CD4-positive, alpha-beta memory T cell (primary cell): ENCODE measurements at places on chromosomes 1 and 21.

DNA sequence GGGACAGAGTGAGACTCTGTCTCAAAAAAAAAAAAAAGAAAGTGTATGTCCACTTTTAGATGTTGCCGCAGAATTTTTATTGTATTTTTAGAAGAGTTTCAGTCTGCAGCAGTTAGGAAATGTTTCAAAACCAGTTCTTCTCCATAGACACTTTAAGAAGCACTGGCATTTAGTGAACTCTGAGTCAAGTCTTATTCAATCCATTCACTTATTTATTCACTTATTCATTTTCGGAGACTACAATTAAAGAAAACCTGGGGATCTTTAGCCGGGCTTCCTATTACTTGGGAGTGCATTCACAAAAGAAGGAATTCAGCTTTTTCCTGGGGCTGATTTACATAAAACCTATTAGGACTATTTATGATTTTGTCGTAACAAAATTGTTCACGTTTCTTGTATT lies 12.3 kb downstream of the RCAN3 start:
- DNase-seq, result no peak

GRCh38 chr1:214862421-214862820 lies 220.1 kb upstream of the KCNK2 start:
- DNase-seq, result no peak

DNA sequence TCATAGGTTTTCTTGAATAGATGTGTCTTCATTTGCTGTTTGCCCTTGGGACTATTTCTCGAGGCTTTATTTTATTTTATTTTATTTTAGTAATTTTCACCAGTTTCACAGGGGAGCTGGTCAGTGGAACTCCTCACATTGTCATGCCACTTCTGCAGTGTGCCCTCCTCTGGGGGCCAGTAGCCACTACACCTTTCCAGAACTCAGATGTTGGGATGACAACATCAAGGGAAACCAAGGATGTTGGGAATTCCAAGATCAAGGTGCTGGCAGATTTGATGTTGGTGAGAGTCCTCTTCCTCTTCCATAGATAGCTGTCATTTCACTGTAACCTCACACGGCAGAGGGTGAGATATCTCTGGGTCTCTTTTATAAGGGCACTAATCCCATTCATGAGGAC lies 35.5 kb downstream of the SLC26A9 start:
- DNase-seq, result no peak

DNA sequence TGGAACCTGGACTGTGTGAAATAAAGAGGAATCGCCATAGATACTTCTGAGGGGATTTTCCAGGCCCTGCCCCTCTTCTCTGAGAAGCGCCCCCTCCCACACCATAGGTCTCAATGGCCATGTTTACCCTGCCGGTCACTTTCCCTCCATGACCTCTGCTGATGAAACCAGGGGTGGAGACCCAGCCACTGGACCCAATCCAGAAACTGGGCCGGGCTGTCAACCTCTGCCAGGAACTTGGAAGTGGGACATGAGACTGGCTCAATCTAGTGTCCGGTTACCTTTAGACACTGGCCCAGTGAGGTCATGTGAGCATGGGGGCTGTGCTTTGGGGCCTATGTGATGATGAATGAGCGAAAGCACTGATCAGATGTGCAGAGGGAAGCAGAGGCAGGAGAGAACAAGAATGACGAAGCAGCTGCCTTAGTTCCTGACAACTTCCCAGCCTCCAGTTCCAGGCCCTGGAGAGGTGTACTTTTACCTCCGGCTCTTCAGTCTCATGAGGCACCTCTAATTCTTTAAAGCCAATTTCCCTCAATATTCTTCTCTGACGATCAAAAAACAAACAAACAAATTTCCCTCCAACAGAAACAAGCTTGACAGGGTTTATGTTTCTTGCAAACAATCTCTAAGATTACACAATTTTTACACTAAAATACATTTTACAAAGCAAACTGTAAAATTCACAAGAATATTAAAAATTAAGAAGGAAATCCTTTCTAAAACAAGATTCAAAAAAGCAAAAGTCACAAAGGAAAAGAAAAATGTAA lies 4.9 kb downstream of the ASAP3 start:
- no peak for DNase-seq

- DNase-seq, result peak; percentile 46
Measured at GRCh38 chr1:218345673-218346390, 696 bp downstream of the TGFB2 start.

- no peak for DNase-seq
Measured at GRCh38 chr21:43193651-43194302, 25.0 kb downstream of the CRYAA start.

GRCh38 chr1:231161667-231162296 lies at the start of gene TRIM67:
Gene TRIM67, plus strand, starts transcription at chr1:231162058. Its CDS starts 912 bp downstream, at chr1:231162970.
- no peak for DNase-seq

DNA sequence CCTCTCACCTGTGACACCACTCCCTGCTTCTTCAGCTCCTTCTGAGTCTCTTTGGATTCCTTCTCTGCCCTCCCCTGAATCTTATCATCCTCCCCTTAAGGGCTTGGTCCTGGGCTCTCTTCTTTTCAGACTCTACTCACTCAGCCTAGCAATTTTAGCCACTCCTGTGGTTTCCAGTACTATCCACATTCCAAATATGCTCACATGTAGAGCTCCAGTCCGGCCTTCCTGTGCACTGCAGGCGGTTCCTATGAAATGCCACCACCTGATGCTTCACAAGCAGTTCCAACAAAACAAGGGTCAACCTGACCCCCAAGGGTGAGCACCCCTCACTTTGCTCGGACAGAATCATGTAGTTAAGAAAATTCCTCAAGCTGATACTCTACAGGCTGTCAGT lies 35.9 kb downstream of the MAB21L3 start:
- DNase-seq, result no peak

DNA sequence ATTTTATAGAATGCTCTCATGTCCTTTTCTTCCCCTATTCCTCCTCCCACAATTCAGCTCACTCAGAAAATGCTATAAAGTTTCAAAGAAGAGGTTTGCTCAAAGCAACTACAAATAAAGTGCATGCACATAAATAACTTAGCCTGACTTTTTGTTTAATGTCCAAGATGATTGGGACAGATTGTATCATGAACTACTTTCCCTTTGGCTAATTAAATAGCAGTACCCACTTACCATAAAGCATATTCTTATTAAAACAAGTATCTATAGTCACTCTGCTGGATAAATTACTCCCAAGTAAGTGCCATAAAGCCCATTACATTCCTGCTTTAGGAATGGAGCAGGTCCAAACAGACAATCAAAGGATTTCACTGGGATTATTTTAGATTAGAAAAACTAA lies 576.0 kb downstream of the LMO4 start:
- DNase-seq, result no peak

DNA sequence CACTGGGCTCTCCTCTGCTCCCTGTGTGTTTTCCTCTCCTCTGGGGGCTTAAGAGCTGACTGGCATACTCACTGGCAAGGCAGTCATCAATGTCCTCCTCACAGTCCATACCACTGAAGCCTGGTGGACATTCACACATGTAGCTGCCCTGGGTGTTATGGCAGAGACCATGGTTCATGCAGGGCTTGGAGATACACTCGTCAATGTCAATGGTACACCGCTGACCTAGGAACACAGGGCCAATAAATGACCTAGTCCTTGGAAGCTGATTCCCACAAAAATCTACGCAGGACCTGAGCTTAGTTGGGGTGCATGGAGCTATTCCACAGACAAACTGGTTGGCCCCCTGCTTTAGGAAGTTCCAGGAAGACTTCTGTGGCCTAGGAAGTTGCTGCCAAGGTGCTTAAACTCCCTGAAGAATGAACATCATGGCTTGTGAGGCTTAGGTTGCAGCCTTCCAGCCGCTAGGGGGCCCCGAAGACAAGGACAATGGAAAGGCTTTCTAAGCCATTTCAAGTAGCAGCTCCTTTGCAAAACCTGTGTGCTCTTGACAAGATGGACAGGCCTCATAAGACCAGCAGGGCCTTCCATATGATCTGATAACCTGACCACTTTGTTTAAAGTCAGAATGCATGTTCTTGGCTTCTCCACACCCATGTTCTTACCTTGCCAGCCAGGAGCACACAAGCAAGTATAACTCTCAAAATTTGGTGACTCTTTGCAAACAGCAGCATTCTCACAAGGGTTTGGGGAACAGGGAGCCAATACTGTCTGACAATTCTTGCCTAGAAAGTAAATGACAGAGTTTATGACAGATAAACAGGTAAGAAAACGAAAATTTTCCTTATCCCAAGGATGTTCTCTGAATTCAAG lies 52.3 kb upstream of the ADAM30 start:
- peak; percentile 59 for DNase-seq

DNA sequence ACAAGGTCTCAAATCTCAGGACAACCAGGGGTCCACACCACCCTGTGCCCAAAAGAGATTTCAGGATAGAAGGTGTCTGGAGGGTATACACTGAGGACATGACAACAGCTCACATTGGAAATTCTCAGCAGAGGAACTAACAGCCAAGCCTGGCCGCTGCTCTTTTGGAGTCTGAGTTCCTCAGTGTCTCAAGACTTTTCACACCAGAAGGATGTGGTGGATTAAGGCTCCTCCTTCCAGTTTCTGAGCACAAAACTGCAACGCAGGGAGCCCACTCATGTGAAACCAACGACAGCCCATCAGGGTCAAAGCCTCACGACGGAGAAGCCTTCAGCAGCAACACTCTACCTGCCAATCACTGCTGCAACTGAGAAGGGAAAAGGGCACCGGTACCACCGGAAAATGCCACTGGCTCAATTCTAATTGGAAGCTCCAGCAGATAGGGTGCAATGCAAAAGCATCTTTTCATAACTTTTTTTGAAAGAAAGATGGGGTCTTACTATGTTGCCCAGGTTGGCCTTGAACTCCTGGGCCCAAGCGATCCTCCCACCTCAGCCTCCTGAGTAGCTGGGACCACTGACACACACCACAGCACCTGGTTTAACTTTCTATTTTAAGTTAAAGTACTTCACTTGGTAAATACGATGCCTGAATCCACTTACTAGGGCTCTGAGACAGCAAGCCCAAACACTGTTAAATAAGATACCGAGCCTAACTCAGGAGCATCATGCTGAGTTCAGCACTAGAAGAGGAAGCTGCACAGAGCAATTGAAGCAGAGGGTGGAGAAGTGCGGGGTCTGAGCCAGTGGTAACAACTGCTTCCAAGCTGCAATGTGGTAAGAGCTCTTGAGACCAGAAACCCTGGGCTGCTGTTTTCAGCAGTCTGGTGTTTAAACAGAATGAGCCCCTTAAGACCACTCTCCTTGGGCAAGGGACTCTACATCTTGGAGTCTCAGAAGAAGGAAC lies 7.8 kb downstream of the CAPZB start:
- peak; percentile 59 for DNase-seq

GRCh38 chr1:71695084-71695483 lies 587.3 kb downstream of the NEGR1 start:
- DNase-seq, result no peak

GRCh38 chr1:213661302-213661701 lies 326.5 kb upstream of the PROX1 start:
- no peak for DNase-seq

- DNase-seq, result no peak
Measured at GRCh38 chr1:229856009-229856650, 210.9 kb upstream of the GALNT2 start.

DNA sequence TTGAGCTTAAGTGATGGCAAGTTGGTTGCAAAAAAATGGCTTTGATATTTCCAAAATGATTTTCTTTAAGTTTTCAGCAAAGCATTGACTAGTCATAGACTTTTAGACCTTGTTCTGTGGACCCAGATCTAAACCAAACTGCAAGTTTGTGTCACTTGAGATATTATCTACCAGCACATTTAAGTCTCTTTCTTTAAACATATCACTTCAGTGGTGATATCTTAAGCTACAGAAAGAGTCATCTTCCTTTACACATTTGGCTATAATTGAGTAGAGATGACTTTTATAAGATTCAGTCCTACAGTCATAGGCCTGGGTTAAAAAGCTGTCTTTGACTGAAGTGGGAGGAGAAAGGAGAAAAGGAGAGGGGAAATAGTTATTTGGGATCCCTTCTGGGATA lies 95.2 kb downstream of the RUNX1 start:
- no peak for DNase-seq

DNA sequence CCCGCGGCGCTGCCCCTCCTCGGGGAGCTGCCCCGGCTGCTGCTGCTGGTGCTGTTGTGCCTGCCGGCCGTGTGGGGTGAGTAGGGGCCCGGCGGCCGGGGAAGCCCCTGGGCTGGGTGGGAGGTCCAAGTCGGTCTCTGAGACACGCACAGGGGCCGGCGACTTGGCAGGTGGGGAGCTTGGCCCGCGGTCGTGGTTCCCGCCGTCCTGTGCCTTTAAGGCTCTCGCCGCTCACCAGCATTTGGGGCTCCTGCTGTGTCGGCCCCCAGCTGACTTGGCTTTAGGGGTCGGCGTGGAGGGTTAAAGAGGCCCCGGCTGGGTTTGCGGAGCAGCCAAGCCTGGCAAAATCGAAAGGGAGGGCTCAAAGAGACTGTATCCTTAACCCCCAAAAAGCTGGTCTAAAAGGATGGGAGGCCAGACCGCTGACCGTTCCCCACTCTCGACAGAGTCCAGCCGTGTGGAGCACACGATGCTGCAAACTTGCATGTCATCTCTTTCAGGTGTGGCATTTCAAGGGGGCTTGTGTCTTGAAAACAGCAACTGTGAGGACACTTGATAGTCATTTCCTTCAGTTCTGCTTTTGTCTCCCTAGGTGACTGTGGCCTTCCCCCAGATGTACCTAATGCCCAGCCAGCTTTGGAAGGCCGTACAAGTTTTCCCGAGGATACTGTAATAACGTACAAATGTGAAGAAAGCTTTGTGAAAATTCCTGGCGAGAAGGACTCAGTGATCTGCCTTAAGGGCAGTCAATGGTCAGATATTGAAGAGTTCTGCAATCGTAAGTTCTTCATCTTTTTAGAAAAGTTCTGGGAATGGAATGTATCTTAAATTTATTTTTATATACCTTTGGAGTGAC lies 540 bp downstream of the CD55 start:
- DNase-seq, result no peak

DNA sequence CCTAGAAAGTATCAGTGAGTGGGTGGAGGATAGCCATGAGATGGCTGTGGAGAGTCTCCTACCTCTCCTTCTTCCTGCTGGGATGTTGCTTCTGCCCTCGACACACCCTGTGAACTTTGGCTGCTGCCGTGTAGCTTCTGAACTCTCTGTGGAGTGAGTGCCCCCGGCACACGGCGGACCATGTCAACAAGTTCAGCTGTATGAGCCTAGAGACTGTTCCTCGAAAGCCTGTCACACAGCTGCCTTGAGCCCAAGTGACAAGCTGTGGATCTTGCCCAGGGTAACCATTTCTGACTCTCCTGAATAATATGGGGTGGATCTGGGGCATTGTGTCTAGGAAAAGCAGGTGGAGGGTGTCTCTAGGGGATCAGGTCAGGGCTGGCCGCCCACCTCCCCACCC lies 143.2 kb downstream of the NOS1AP start:
- no peak for DNase-seq

- no peak for DNase-seq
Measured at GRCh38 chr1:44713321-44713781, 17.6 kb downstream of the RNU5D-1 start.

- no peak for DNase-seq
Measured at GRCh38 chr1:3978990-3979325, 78.9 kb upstream of the C1orf174 start.
